Activated T-cell treated with anti-CD3 and anti-CD28 coated beads, Interleukin-2, amount 50 U/mL, for 4 hours (primary cell): ENCODE measurements at places on chromosomes 2 and 18.
A peak's percentile ranks its signal among the peaks of the same experiment; 100 is the strongest.

GRCh38 chr18:9708434-9709303, 568 bp downstream of the RAB31 start:
- no peak for DNase-seq

GRCh38 chr2:181070119-181070835, 89.9 kb downstream of the UBE2E3 start:
- no peak for DNase-seq

- no peak for DNase-seq
These were observed 186.0 kb downstream of the ZNF385B start for GRCh38 chr2:179675435-179675834.

DNA sequence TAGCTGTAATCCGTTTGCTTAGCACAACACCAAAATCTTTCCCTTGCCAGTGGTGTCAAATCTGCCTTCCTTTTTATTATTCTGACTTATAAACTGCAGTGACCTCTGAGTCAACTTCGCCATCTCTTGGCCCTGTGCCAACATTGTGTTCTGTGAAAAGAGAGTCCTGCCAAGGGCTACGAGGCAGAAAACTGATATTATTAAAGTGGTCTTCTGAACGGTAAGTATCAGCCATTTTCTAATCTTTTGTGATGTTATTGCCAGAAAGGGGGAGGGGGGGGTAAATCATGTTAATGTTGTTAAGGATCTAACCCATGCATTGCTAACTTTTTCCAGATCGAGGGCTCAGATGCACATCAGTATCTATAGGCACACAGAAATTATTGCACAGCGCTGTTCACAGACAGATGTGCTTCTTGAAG, 121.5 kb upstream of the LTBP1 start:
- DNase-seq: no peak

GRCh38 chr18:62499263-62499650, 23.6 kb upstream of the ZCCHC2 start:
- DNase-seq: no peak

GRCh38 chr2:172373076-172373475, 54.3 kb upstream of the ITGA6 start:
- no peak for DNase-seq

DNA sequence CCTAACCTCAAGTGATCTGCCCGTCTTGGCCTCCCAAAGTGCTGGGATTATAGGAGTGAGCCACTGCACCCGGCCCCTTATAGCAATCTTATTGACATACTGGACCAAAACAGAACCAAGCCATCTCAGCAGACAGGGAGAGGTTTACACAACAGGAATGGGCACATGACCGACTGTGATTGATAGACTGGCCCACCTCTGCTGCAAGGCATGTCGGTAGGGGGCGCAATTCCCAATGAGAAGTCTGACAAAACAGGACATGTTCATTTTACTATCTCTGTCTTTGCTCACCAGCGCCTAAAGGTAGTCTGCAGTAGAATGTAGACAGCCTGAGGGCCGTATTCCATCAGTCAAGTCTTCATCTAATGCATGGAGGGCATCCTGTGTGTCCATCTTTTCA, 2.0 kb downstream of the LYPD6B start:
- DNase-seq: peak; percentile 37

- DNase-seq: no peak
These were observed 84.4 kb upstream of the SRD5A2 start for GRCh38 chr2:31664949-31665724.

GRCh38 chr18:61597316-61597715, 264.1 kb downstream of the CDH20 start:
- no peak for DNase-seq

- no peak for DNase-seq
These were observed 79.3 kb upstream of the CD28 start for GRCh38 chr2:203626952-203627681.

- no peak for DNase-seq
These were observed at the start of gene AOX1 for GRCh38 chr2:200585730-200586643. Gene AOX1 (plus strand): TSS chr2:200586014. CDS start chr2:200586109, 95 bp downstream.

DNA sequence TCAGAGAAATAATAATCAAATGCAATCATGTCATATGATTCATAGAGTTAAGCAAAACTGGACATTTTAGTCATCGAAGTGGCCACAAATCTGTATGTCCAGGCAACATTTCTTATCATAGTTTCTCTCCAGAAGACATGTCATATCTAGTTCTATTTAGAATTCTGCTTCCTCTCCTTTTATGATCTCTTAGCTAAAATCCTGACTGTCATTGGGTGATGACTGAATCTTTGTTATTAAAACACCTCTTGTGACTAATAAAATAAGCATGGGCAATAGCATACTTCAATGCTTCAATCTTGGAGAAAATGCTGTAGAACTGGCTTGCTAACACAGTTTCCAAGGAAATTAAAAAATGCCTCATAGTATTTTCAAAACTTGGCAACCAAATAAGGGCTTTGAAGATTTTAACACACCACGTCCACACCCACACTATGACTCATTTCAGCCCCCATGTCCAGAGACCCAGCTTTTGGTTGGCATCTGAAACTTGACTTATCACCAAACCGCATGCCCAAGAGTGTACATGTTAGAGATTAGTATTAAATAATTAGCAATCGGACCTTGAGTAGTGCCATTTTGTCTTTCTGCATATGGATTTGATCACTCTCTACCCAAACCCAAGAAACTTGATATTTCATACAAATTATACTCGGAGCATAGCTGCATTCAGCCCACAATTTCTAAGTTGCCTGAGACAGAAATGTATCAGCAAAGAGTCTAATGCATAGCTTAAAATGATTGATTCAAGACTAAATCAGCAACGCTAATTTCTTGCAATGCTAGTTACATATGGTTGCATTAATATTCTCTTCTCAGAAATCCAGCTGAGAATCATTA, 106.5 kb upstream of the ETAA1 start:
- DNase-seq: no peak

DNA sequence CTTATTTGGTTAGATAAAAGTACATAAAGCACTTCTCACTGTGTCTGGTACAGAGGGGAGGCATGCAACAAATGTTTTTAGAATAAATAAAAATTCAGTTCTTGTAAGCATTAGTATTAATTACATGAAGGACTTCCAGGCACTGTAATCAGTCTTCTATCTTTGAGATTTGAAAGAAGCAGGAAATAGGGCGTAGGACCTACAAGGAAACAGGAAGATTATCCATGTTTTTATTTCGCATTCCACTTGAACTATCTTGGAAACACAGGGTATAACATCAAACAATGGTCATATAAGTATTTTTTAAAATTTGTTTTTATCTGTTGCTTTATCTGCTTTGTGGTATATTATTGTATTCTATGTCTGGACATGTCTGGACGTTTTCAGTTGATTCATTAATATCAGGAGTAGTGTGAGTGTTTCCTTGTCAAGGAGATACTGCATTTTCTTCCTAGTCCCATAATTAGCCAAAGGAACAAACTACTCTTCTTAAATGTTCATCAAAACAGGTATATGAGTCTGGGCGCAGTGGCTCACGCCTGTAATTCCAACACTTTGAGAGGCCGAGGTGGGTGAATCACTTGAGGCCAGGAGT, 32.5 kb downstream of the BMPR2 start:
- DNase-seq: no peak

- DNase-seq: no peak
These were observed 862.4 kb upstream of the ACVR2A start for GRCh38 chr2:146982393-146982846.

GRCh38 chr18:76557026-76557575, 62.1 kb upstream of the ZNF516 start:
- DNase-seq: no peak
